Breast epithelium (tissue), 4 donors: ENCODE measurements at places on chromosomes 16 and 17. TPM values are rescaled to one million over a fixed set of nuclear protein-coding genes. Genes with fewer than 3 reads are reported as not detected.

Gene FBXO39
- 1.0 TPM for total RNA-seq

Gene GDPD3
- total RNA-seq, result 7.3 TPM

Gene GINS2
- 3.1 TPM for total RNA-seq

Gene RUNDC3A
- total RNA-seq, result 1.6 TPM

Gene EPOP
- 2.1 TPM for total RNA-seq

Gene MILR1
- 8.3 TPM for total RNA-seq

Gene C1QTNF1
- 326 TPM for total RNA-seq

Gene RNF135
- total RNA-seq, result 29.2 TPM

Gene IGSF6
- total RNA-seq, result 6.7 TPM

Gene CCDC144A
- 3.9 TPM for total RNA-seq

Gene LPCAT2
- 24.3 TPM for total RNA-seq

Gene TNK1
- 14.4 TPM for total RNA-seq

Gene SHMT1
- 144 TPM for total RNA-seq

Gene KRTAP4-6
- not detected for total RNA-seq

Gene TBC1D3C
- total RNA-seq, result not detected

Gene CFAP97D1
- total RNA-seq, result 0.16 TPM

Gene EFCAB5
- not detected for total RNA-seq

Gene PHF23
- total RNA-seq, result 22.1 TPM

Gene SKAP1
- 1.1 TPM for total RNA-seq

Gene PRSS53
- 2.0 TPM for total RNA-seq

Gene RNF157
- 4.3 TPM for total RNA-seq

Gene AGRP
- not detected for total RNA-seq

Gene CIBAR2
- total RNA-seq, result not detected

Gene RBFOX1
- total RNA-seq, result 0.29 TPM

Gene DPEP1
- total RNA-seq, result 0.59 TPM

Gene ZNF23
- total RNA-seq, result 11.8 TPM

Gene C16orf96
- not detected for total RNA-seq

Gene PRMT7
- 53.4 TPM for total RNA-seq

Gene GPR179
- total RNA-seq, result under 0.01 TPM

Gene ZPBP2
- not detected for total RNA-seq

Gene SMURF2
- total RNA-seq, result 28.6 TPM

Gene PCYT2
- total RNA-seq, result 69.4 TPM

Gene ANKRD40CL
- total RNA-seq, result not detected

Gene EVI2B
- 10.2 TPM for total RNA-seq

Gene HIGD1B
- total RNA-seq, result not detected

Gene ZCCHC14
- 18.7 TPM for total RNA-seq

Gene HOXB6
- 24.9 TPM for total RNA-seq

Gene CCL17
- not detected for total RNA-seq

Gene TNFSF13
- total RNA-seq, result 33.6 TPM

Gene TNRC6C
- total RNA-seq, result 21.6 TPM

Gene PIRT
- total RNA-seq, result not detected

Gene SLC39A11
- 31.8 TPM for total RNA-seq

Gene ZKSCAN2
- total RNA-seq, result 4.6 TPM
